ENCODE measurements at places on chromosomes 4 and X.

DNA sequence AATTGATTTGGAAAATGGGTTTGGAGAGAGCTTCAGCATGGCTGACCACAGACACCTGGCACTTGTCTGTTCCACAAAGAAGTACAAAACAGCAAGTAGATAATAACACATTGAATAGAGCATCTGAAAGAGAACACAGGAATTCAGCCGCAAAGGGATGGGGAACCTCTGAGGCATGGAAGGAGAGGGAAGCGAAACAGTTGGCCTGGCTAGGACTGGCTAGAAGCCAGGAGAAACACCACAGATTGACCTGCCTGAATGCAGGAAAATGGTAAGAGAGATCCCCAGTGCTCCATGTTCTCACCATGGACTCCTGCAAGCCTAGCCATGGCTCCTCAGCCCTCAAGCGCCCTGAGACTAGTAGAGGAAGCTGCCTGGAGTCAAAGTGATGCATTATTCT is 169.7 kb upstream of the SH3RF1 start:
- DNase-seq = no peak

DNA sequence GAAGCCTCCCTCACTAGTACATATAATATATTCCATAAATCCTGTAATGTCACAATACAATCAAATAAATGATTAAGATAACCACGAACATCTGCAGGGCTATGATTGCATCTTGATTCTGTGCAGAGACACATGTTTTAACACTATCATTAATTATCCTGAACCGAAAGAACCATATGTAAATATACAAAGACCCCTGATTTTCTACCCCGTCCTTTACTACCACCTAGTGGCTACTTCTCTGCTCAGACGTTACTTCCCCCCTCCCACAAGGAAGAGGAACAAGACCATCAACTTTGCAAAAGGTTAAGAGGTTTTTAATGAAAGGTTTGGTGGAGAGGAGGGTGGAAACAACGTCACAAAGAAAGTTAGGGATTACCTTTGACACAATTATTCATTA is 134.0 kb downstream of the COL4A6 start:
- no peak for DNase-seq

GRCh38 chr4:1499465-1499864 is 93.2 kb upstream of the NKX1-1 start:
- no peak for DNase-seq

DNA sequence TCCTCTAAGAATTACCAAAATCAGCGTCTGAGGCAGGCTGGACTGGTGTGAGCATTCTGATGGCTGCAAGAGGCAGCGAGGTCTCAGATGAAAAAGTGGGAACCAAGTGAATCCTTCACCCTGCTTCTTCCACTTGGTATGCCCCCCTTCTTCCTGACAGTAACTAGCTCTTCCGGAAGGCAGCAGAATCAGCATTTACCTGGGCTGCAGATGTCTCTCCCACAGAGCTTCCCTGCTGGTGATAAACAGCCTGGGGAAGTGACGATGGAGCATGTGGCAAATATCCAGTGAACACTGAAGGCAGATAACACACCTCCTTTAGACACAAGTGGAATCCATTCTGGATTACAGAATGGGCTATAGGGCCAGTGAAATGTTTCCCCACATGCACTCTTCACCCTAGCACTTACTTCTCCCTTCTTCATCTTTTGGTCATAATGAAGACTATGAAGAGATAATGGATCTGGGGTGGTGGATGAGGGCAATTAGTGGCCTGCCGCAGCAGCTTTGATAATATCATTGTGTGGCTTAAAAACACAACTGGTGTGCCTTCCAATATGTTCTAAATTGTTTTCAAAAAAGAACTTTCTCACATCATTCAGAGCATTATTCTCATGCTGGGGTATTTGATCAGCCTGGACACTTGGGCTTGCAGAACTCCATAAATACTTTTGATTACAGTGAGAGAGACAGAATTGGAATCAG is 60.8 kb upstream of the TBC1D9 start:
- DNase-seq = no peak

DNA sequence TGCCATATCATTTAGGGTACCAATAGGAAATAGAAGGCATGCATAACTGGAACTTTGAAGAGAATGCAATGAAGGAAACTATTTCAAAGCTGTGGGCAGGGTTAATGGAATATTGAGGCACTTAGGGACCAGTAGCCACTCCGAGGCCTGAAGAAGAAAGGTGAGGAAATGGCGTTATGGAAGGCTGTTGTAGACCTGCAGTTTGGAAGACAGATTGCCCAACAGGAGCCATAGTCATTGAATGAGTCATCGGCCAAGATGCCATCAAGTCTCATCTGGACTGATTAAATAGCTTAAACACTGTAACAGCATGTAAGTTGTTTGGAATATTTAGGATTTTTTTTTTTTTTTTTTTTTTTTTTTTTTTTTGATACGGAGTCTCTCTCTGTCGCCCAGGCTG is 11.6 kb downstream of the CXCL13 start:
- no peak for DNase-seq

DNA sequence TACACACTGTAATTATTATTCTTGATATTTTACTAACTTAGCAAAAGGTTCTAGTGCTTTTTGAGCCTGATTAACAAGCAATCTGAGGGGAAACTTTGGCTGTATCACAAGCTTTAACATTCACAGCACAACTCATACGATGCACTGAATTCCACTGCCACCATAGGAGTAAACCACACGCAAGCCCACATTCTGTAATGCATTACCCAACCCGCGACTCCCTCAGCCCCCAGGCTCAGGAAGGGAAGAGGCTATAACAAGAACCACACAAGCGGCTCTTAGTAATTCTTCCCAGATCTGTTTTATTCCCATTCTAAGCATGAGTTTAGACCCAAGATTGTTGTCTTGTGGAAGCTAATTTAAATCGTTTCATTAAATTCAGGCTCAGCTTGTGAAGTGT is 138.5 kb upstream of the TBL1X start:
- DNase-seq = no peak
